ENCODE measurements at places on chromosomes 5 and 9. TPM values are rescaled to one million over a fixed set of nuclear protein-coding genes. Genes with fewer than 3 reads are reported as not detected.

GRCh38 chr9:94867842-94868312, 141.4 kb downstream of the AOPEP start:
- no peak for DNase-seq

- DNase-seq, result no peak
Observed at GRCh38 chr9:106419829-106420228, 443.1 kb upstream of the ZNF462 start.

DNA sequence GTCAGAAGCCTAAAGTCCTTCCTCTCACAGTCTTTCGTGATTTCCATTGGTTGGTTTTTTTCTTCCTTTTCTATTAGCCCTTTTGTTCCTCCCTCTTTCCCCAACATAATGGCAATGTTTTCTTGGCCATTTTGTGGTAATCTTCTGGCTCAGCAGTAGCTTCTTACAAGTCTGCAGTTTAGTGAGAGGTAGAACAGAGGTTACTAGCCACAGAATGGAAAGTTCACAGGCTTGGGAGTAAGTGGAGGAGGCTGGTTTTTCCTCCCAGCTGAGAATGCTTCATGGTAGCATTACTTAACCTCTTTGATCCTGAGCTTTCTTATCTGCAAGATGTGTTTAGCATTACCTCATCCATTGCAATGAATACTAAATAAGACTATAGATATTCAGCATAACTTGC, 346.9 kb downstream of the NFIB start:
- DNase-seq, result no peak

Gene CRHBP
- 22.8 TPM for polyA plus RNA-seq

Gene SELENOP
- polyA plus RNA-seq, result 495 TPM

DNA sequence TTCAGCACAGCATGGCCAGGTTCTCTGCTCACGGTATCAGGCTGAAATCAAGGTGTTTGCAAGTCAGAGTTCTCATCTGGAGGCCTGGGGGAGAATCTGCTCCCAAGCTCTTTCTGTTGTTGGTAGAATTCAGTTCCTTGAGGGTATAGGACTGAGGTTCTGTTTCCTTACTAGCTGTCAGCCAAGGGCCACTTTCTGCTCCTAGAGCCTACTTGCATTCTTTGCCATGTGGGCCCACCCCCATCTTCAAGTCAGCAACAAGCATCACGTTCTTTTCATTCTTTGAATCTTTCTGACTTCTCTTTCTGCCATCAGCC, 7.4 kb upstream of the CDC42SE2 start:
- DNase-seq, result no peak

All from left renal pelvis (tissue), 4 donors.